Activated B cell treated with CpG ODN at 0.5 μM for 24 hours (primary cell): ENCODE measurements at places on chromosomes 13 and 19. TPM values are rescaled to one million over a fixed set of nuclear protein-coding genes. Genes with fewer than 3 reads are reported as not detected.

GRCh38 chr19:43688059-43688701, 18.2 kb upstream of the PLAUR start:
- no peak for DNase-seq

DNA sequence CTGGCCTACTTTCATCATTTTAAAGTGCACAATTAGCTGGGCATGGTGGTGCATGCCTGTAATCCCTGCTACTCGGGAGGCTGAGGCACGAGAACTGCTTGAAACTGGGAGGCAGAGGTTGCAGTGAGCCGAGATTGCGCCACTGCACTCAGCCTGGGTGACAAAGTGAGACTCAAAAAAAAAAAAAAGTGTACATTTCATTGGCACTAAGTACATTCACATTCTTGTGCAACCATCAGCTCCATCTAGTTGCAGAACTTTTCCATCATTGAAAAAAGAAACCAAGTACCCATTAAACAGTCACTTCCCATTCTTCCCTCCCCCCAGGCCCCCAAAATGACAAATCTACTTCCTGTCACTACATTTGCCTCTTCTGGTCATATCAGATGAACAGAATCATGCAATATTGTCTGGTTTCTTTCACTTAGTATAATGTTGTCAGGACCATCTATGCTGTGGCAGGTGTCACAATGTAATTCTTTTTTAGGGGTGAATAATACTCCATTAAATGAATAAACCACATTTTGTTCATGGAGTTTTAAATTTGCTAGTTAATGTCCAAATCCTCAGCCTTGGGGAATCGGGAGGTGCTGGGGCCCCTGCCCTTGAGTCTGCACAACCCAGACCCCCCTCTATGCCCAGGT, 7.4 kb upstream of the SIGLEC11 start:
- DNase-seq: no peak

SIRT2 gene
- total RNA-seq: 28.4 and 32.7 TPM in 2 replicates

ZNF625 gene
- 6.5 and 8.1 TPM in 2 replicates for total RNA-seq

DNA sequence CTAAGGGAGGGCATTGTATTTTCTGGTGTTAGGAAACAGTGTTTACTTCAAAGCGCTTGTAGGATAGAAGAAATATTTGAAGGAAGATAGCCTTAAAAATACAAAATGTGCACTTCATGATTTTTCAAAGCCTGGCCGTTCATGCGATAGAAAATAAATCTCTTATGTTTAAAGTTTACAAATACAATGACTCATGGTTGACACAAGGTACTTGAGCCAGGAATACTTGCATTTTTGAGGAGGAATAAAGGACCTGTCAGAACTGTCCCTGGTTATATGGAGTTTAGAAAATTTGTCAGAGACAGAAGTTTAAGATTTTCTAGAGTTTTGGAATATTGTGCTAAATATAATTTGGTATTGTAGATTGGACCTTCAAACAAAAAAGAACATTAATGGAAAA, 1223.2 kb upstream of the SLC10A2 start:
- no peak for DNase-seq

GRCh38 chr13:68897331-68897928, 1210.2 kb upstream of the ATXN8OS start:
- no peak for DNase-seq

SIGLEC8 gene
- not detected in 2 replicates for total RNA-seq

DNA sequence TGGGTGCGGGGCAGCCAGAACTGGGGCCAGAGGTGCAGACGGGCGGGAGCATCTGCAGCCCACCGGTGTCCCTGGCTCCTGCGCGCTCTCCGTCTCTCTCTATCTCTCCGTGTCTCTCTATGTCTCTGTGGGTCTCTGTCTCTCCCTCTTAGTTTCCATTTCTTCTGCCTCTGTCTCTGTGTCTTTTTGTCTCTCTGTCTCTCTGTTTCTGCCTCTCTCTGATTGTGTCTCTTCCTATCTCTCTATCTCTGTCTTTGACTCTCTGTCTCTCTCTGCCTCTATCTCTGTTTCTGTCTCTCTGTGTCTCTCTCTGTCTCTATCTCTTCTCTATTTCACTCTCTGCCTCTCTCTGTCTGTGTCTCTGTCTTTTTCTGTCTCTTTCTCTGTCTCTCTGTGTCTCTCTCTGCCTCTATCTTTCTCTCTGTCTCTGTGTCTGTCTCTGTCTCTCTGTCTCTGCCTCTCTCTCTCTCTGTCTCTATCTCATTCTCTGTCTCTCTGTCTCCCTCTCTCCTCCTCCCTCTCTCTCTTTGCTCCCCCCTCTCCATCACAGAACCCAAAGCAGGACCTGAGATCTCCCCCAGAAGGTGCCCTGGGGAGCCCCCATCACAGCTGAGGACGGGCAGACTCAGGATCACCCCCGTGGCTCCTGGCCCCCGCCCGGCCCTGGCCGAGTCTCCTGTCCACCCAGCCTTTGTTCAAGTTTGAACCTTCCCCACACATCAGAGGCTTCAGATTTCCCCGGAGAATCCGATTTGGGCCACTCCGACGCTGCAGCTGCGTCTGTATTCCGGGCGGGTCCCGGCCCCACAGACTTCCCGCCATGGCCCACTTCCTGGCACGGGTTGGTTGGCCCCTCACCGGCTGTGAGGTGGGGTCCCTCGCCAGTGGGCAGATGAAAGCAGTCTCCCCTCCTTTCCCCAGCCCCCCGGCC, 48.6 kb upstream of the TCF3 start:
- DNase-seq: no peak

DNA sequence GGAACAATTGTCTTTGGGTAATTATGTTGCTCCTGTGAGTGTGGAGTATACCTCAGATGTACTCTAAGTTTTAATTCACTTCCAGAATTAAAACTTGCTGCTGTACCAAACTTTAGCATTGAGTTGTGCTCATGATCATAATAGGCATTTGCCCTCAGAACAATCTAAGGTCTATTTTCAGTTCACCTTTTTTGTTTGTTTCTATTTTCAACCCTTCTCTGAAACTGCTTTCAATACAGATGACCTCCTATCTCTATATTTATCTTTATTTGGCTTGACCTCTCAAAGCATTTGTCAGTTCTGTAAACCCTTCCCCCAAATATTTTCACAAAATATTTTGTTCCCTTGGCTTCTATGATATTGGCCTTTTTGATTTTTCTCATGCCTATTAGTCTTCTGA, 873.0 kb downstream of the OLFM4 start:
- no peak for DNase-seq

DNA sequence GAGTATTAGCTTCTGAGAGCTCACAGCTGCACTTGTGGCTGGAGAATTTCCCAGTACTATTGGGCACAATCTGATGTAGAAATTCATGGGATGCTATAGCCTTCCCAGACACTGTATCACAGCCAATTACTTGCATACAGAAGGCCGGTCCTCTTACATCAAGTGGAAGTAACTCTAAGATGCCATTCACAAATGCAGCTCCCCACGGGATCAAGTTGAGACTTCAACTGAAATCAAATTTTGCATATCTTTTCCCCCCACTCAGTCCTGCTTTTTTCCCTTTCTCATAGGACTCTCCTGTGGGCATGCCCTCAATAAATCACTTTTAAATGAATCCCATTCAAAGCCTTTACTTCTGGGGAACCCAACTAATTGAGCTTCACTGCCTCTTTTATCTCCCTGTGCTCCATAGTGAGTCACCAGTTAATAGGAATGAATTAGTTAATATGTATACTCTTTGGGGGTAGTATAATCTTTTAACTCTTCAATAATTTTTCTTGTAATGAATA, 1970.8 kb downstream of the OLFM4 start:
- no peak for DNase-seq

- DNase-seq: no peak
Measured at GRCh38 chr19:1483131-1483978, 4.3 kb upstream of the C19orf25 start.

CRB3 gene
- 8.4 and 8.6 TPM in 2 replicates for total RNA-seq

ZNF587 gene
- total RNA-seq: 44.0 and 61.1 TPM in 2 replicates

GRCh38 chr13:106802917-106803316, 235.0 kb upstream of the ARGLU1 start:
- no peak for DNase-seq

VPS36 gene
- 51.8 and 60.6 TPM in 2 replicates for total RNA-seq
